ENCODE measurements at places on chromosomes 2 and 18.

DNA sequence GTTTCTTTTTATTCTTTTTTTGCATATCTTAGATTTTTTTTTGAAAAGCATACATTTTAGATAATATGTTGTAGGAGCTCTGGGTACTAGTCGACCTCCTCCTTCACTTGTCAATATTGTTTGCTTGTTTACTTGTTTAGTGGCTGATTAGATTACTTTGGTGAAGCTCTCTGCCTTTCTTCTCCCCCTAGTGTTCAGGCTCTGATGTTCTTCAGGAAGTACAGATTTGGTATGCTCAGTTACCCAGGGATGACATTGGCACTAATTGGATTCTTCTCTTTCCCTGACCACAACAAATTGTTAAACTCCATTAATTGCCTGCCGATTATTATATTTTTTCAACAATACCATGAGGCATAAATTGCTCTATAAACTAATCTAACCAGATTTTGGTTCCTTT lies 491.2 kb downstream of the SUCLG1 start:
- DNase-seq, result no peak

DNA sequence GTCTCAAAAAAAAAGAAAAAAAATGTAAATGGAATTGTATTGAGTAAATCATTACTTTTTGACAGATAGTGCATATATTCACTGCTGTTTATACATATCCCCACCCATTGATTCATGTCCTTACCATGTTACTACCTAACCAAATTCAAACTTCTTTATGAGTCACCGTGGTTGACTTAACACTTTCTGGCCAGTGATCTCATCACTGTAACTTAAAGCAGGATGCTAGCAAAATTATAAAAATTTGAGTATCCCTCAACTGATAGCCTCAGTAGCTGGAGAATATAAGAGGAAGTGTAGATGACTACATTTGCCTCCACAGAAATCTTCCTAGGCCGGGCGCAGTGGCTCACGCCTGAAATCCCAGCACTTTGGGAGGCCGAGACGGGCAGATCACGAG lies 13.4 kb downstream of the CNOT9 start:
- DNase-seq, result no peak

- DNase-seq, result no peak
Observed at GRCh38 chr18:25250474-25250851, 101.5 kb downstream of the ZNF521 start.

GRCh38 chr2:178366412-178366811 lies 84.6 kb downstream of the PRKRA start:
- DNase-seq, result no peak

GRCh38 chr18:6328621-6329010 lies 86.1 kb downstream of the L3MBTL4 start:
- DNase-seq, result no peak

All from fibroblast of the conjunctiva (primary cell).